ENCODE measurements at places on chromosomes 5 and 9. TPM values are rescaled to one million over a fixed set of nuclear protein-coding genes. Genes with fewer than 3 reads are reported as not detected.
A peak's percentile ranks its signal among the peaks of the same experiment; 100 is the strongest.

DNA sequence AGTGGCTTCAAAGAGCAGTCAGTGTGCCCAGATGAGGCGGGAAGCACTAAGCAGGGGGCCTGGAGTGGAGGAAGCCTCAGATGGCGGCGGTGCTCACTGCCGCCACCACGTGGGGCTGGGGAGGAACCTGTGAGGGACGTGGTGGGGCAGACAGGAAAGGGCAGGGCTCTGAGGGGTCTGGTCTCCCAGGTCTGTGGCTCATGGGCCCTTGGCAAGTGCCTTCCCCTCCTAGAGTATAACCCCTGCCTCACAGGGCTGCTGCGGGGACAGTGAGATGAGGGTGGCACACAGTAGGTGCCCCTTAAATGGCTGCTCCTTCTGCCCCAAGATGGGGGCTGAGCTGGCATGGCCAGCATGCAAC, 26.6 kb downstream of the NR5A1 start:
- no peak for DNase-seq

DNA sequence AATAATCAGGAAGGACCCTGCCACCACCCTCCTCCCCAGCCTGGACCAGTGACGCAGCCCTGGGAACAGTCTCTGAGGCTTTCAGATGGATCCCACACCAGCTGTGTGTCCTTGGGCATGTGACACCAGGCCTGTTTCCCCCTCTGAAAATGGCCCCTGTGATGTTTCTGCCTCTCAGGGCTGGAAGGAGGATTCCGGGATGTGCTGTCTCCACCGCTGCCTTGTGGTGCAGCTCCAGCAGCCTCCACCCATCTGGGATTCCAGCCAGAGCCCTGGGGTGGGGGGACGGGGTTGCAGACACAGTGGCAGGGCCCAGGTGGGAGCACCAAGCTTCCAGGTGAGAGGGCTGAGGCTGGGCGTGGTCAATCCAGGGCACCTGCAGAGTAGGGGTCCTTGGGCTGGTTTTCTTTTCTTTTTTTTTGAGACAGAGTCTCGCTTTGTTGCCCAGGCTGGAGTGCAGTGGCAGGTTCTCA, 179.7 kb upstream of the IER5L start:
- no peak for DNase-seq

GRCh38 chr9:121424024-121424432, 54.0 kb upstream of the STOM start:
- DNase-seq: no peak

DNA sequence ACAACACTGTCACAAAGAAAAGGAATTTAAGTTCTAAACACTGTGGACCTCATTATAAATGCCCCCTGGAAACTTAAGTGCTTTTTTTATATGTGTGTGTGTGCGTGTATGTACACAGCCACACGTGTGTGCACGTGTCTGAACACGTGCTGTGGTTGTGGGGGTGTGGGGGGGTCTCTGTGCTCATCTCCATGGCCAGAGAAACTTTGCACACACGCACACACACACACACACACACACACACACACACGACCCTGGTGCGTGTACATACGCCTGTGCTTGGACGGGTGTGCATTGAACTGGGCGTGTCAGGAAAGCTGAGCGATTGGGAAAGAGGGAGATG, 27.9 kb downstream of the AMBP start:
- DNase-seq: no peak

DNA sequence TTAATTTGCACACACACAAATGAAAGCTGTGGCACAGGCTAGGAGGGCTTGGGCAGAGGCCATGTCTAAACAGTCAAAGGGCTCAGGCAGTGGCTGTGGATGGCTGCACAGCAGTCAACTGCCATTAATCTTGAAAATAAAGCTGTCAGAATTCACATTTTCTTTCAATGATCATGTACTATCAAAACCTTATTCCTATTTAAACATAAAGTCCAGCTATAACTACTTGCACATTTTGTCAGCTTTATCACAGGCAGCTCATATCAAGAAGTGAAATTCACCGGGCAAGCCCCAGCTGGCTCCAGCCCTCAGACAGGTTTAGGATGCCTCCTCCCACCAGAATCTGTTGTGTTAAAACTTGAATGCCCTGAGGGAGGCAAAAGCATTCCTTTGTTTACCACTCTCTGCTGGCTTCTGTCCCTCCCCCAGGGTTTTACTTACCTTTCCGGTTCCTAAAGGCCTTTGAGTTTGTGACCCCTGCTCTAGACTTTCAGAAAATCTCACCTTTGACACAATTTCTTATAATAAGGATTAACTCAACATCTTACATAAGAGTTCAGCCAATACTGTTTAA, 54.9 kb upstream of the GRAMD2B start:
- DNase-seq: no peak

DNA sequence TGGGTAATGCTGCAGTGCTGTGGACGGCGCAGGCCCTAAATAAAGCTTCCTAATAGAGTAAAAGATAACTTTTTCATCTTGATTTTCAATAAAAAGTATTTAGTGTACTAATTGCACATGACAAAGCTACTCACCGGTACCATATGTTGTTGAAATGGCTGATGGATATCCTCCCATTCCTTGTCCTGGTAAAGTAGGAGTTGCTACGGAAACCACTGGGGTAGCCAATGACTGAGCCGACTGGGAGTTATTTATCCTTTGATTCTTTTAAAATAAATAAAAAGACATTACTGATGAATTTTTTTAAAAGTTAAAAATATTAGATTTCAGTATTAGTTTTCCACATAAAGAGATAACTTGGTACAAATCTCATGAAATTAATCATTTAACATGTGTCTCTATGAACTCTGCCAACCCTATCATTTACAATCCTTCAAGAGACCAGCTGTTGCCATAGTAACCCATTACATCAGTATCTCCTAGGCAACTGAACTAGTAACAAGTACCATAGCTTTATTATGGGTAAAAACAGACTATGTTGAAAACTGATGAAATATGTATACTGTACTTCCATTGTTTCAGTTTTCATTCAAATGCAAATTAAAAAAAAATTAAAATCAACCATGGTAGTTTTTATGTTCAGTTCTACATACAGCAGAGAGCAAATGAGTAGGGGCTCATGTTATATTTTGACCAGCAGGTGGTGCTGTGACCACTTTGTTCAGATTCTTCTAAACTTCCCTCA, 153.7 kb downstream of the MEF2C start:
- DNase-seq: peak; percentile 68

Gene RASEF
- 36.8 TPM for total RNA-seq

DNA sequence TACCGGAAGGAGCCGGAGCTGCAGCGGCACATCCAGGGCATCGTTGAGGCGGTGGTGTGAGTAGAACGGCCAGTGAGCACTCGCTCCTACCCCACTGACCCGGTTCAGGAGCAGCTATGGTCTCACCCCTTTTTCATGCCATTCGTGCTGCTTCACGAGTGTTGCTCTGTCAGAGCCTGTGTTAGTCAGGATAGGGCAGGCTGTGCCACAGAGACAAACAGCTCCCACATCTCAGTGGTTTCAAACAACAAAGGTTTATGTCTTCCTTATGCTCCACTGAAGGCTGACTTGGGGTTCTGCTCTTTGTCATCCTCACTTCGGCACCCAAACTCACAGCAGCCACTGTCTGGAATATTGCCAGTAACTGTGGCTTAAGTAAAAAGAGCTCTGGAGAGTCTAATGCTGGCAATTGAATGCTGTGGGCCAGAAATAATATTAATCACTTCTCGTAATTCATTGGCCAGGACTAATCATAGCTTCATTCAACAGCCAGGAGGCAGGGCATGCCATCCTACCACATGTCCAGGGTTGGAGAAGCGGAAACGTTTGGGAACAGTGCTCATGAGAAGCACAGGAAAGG, 28.4 kb downstream of the ARHGEF37 start:
- DNase-seq: no peak

- no peak for DNase-seq
These were observed 247.3 kb downstream of the MAN2A1 start for GRCh38 chr5:109936996-109937395.

GRCh38 chr9:92969516-92970466, 22.5 kb downstream of the FGD3 start:
- no peak for DNase-seq

Gene TOPORS
- total RNA-seq: 17.4 TPM

Gene PAPPA
- 1.2 TPM for total RNA-seq

Gene PCDHGA12
- total RNA-seq: 1.5 TPM

- DNase-seq: no peak
These were observed 132.2 kb downstream of the CDC42SE2 start for GRCh38 chr5:131396015-131396414.

Gene ZDHHC11B
- total RNA-seq: 1.4 TPM

DNA sequence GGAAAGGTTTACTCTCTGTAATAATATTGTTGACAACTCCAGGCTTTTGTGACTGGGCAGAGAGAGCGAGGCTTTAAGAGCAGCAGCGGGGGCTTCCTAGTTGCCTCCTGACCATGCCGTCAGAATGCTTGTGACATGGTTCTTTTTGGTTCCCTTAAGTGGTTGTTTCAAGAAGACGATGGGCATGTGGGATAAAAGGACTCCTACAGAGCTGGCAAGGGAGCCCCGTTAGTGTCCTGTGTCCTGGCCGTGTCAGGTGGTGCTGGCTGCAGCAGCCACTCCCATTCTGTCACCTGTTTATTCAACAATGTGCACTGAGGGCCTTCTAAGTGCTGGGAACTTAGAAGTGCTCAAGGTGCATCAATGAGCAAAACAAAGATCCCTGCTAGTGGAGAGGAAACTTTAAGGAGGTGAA, 19.7 kb downstream of the LCP2 start:
- no peak for DNase-seq

GRCh38 chr5:173234129-173234790, 746 bp downstream of the NKX2-5 start:
- no peak for DNase-seq

Gene TSLP
- 0.22 TPM for total RNA-seq

DNA sequence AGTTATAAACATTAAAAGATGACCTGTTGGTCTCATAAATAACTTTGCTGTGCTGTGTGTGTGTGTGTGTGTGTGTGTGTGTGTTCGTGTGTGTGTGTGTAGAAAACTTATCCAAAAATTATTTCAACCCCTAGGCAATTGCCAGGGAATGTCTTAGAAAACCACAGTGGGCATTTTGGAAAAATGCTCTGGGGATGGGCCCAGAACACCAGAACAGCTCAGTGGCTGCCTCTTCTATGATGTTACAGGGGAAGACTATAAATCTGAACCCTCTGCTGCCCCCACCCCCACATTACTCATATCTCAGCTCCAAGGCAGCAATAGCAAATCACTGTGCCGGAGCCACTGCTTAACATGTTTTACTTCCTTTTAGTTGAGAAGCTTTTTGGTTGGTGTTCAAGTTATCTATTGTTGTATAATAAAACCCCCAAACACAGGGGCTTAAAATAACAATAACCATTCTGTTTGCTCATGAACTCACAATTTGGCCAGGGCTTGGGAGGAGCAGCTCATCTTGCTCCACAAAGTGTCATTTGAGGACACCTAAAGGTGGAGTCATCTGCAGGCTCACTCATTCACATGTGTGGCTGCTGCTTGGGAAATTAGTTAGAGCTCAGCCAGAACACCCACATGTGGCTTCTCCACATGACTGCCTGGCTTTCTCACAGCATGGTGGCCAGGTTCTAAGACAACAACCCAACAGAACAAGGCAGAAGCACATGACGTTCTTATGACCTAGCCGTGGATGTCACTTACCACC, 40.4 kb downstream of the ACTBL2 start:
- DNase-seq: no peak

DNA sequence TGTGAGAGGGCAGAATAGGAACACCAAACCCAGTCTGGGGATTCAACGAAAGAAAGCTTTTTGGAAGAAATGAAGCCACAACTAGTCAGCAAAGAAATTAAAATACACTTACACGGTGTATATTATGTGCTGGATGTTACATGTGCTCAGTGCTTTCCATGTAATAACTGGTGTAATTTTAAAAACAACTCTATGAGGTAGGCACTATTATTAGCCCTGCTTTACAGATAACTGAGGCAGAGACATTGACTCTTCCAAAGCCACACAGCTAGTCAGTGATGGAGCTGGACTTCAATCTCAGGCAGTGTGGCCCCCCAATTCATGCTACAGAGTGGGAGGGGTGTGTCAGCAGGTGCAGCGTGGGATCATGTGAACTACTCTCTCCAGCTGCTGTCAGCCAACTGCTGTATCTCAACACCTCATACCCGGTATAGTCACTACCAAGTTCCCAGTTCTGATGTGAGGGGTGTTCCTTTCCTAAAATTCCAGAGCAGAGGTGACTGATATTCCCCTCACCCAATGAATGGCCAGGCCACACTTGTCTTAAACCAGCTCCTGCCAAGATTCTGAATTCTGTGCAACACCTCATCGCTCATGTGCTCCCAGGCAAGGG, 33.8 kb upstream of the TJP2 start:
- DNase-seq: no peak

- DNase-seq: no peak
These were observed 12.6 kb downstream of the SIL1 start for GRCh38 chr5:139185589-139185988.

DNA sequence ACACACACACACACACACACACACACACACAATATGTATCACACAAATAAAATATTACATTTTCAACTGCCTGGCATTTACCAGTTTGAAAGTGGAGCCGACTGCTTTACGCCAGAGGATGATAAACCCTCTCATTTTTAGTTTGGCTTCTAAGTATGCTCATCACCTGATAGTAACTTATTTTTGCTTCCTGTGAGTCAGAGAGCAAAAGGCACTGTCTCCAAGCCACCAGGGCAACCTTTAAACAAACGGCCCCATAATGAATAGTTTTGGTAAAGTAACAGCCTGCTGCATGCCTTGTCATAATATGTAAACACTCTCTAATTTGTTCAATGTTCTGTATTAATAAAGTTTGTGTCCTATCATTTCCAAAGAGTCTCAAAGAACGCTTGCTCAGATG, 26.9 kb downstream of the KLF4 start:
- no peak for DNase-seq

DNA sequence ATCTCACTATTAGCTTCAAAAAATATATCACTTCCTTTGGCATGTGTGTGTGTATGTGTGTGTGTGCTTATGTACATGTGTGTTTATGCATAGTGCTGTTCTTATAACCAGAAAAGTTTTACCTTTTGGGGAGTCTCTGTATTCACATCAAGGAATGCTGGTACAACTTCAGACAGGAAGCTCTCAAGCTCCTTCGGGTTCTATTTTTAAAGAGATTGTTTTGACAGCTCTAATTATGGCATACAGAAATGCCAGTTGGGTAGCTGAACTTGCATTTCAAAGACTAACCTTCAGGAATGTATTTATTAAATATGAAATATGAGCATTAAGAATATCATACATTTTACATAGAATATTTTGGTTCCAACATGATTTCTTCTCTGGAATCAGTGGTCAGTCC, 163.1 kb downstream of the DTWD2 start:
- no peak for DNase-seq

Gene ADAMTS6
- total RNA-seq: 0.12 TPM

Gene TMEM171
- 121 TPM for total RNA-seq

Gene BAAT
- not detected for total RNA-seq

Gene ST6GALNAC6
- 251 TPM for total RNA-seq

DNA sequence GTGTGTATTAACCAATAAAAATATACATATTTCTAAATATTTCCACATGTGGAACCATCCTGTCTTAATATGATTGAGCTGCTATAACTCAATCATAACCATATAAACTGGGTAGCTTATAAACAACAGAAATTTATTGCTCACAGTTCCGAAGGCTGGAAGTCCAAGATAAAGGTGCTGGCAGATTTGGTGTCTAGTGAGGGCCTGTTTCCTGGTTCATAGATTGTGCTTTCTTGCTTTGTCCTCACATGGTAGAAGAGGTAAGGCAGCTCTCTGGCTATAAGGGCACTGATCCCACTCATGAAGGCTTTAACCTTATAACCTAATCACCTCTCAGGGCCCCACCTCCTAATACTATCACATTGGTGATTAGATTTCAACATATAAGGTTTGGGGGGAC, 14.0 kb upstream of the PRKAA1 start:
- no peak for DNase-seq

Gene GRM6
- not detected for total RNA-seq

- no peak for DNase-seq
These were observed 23.6 kb downstream of the LHX2 start for GRCh38 chr9:124035001-124035650.
